Cardiac septum (tissue), 1 donor: ENCODE measurements at places on chromosomes 12 and 14. TPM values are rescaled to one million over a fixed set of nuclear protein-coding genes. Genes with fewer than 3 reads are reported as not detected.

Gene MYH6
- total RNA-seq, result 170 TPM

Gene CCDC196
- total RNA-seq, result not detected

Gene B4GALNT3
- 65.3 TPM for total RNA-seq

Gene KLHL33
- total RNA-seq, result 0.35 TPM

Gene STAB2
- total RNA-seq, result 0.75 TPM

Gene KLRG1
- total RNA-seq, result 3.1 TPM

Gene CLEC2A
- not detected for total RNA-seq

Gene OTUB2
- total RNA-seq, result 0.30 TPM

Gene DUSP6
- 28.9 TPM for total RNA-seq
